ENCODE measurements at places on chromosomes 11 and 22.

DNA sequence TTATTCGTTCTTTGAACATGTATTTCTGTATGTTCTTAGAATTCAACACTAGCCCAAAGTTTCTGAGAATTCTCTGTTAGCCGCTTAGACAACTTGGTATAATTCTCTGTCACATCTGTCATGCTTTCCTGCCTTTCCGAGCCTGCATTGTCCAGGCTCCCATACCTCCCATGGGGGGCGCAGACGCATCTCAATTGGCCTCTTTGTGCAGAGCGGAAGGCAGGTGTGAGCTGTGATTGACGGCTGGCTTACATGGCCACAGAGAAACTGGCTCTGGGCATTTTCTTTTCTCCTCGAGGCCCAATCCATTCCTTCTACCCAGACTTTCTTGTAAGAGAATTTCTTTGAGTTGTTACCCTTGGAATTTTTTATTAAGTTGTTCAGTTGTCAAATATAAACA lies 132.7 kb upstream of the SESN3 start:
- DNase-seq: no peak

- no peak for DNase-seq
Measured at GRCh38 chr11:82854242-82854641, 46.0 kb downstream of the PRCP start.

DNA sequence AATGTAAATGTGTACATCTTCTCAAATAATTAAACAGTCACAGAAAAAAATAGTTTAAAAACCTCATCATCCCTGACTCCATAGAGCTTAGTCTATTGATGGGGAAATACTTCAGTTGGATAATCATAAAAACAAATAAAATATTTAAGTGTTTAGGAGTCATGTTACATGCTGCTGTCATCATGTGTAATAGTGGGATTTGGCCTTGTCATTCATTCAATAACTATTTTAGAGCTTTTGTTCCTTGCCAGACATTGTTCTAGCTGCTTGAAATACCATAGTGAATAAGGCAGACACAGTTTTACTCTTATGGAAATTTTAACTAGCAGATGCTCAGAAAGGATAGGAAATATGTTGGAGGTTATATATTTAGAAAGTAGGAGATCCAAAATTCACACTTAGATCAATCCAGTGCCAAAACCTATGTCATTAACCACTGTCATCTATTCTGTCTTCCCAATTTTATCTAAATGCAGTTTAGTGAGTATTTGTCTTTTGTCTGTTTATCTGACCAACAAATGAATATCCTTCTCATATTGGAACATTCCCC lies 324.7 kb downstream of the CASP12 start:
- no peak for DNase-seq

DNA sequence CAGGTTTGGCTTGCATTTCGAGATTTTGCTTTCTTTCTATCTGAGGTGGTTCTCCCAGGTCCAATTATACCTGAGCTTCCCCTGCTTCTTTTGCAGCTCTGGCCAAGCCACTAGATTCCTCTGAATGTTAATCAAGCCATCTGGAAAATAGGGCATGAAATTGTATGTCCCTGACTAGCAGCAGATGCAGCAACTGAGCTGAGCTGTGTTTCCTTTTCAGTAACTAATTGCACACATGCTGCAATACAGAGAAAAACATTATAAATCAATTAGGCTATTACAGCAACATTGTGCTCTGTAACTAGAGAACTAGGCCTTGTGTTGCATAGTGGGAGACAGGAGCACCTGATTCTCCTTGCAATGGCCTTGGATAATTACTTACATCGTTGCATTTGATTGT lies 408.3 kb downstream of the ETS1 start:
- DNase-seq: no peak

DNA sequence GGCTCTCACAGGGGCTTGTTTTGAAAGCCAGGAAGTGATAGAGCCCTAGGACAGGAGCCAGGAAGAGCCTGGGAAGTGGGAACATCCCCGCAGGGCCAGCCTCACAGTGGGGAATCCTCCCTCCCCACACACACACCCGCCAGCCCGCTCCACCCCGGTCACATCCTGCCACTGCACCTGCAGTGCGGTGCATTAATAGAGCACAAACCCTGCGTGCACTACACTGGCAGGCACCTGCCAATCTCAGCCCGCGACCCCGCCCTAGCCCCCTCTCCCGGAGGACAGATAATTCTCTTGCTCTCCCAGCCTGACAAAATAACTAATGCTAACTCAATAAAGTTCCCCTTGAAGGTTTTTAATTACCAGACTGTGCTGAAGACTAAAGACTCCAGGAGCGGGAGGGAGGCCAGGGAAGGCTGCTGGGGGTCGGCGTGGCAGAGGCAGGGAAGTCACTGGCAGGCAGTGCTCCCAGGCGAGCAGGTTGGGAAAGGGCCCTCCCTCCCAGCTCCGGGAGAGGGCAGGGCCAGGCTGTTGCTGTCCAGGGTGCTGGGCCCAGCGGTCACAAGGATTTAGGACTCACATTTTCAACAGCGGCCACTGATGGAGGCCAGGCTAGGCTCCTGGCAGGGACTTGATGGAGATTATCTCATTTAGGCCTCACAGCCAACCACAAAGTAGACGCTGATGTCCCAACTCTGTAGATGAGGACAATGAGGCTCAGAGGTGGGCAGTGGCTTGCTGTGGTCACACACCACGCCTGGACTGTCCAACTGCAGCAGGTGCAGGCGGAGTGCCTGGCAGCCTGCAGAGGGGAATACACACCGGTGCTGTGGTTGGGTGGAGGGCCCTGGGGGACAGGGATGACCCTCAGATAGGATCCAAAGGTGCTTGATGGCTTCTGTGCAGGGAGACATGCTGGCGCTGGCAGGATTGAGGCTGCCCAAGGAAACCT lies 23.9 kb upstream of the TCF20 start:
- no peak for DNase-seq

GRCh38 chr11:94773842-94774241 lies 5.7 kb downstream of the AMOTL1 start:
- no peak for DNase-seq

All from memory B cell (primary cell).